Foreskin keratinocyte (primary cell): ENCODE measurements at places on chromosomes 6 and 20. TPM values are rescaled to one million over a fixed set of nuclear protein-coding genes. Genes with fewer than 3 reads are reported as not detected.

The GUCA1A gene
- polyA plus RNA-seq = 0.04 and 0.16 TPM in 2 replicates

The FOXC1 gene
- polyA plus RNA-seq = 1.7 and 3.0 TPM in 2 replicates

The VWA7 gene
- 0.25 and 0.38 TPM in 2 replicates for polyA plus RNA-seq

The SYCP2 gene
- polyA plus RNA-seq = 0.04 and 0.21 TPM in 2 replicates

The KIAA1755 gene
- polyA plus RNA-seq = 0.04 and 0.06 TPM in 2 replicates

The RAB22A gene
- polyA plus RNA-seq = 7.5 and 8.2 TPM in 2 replicates

The DNAH8 gene
- polyA plus RNA-seq = not detected in 2 replicates

The TBPL1 gene
- 32.5 and 37.6 TPM in 2 replicates for polyA plus RNA-seq

The BMP5 gene
- polyA plus RNA-seq = not detected in 2 replicates

The ABHD16B gene
- polyA plus RNA-seq = not detected in 2 replicates

The SKIC2 gene
- 40.2 and 41.7 TPM in 2 replicates for polyA plus RNA-seq

The TXLNB gene
- polyA plus RNA-seq = not detected in 2 replicates

The SLC22A16 gene
- polyA plus RNA-seq = 0.09 TPM in 1 of 2 replicates, not detected in the other

The TREML2 gene
- 0.04 and 0.18 TPM in 2 replicates for polyA plus RNA-seq

The SNAP25 gene
- not detected in 2 replicates for polyA plus RNA-seq

The GRIK2 gene
- polyA plus RNA-seq = not detected in 2 replicates

The SIRPB1 gene
- 0.32 and 0.35 TPM in 2 replicates for polyA plus RNA-seq

The SMLR1 gene
- polyA plus RNA-seq = not detected in 2 replicates

The MRS2 gene
- polyA plus RNA-seq = 11.1 and 17.1 TPM in 2 replicates

The CRIP3 gene
- 0.25 and 0.37 TPM in 2 replicates for polyA plus RNA-seq

The HAO1 gene
- not detected in 2 replicates for polyA plus RNA-seq

The TDRD6 gene
- 0.01 TPM in 2 replicates for polyA plus RNA-seq

The MDFI gene
- polyA plus RNA-seq = 172 and 181 TPM in 2 replicates
